ENCODE measurements at places on chromosomes 7 and 10. TPM values are rescaled to one million over a fixed set of nuclear protein-coding genes. Genes with fewer than 3 reads are reported as not detected.

MBL2 gene
- not detected for total RNA-seq

MINDY4 gene
- 6.4 TPM for total RNA-seq

KNDC1 gene
- 0.36 TPM for total RNA-seq

CPEB3 gene
- total RNA-seq, result 7.8 TPM

NEBL gene
- 49.9 TPM for total RNA-seq

CTAGE8 gene
- total RNA-seq, result 16.7 TPM

All from suprapubic skin (tissue), 4 donors.